ENCODE measurements at places on chromosomes 11 and 22. TPM values are rescaled to one million over a fixed set of nuclear protein-coding genes. Genes with fewer than 3 reads are reported as not detected.

E2F8 gene
- 0.46 TPM for total RNA-seq

PTPRJ gene
- total RNA-seq, result 24.9 TPM

OR5T2 gene
- not detected for total RNA-seq

TEX54 gene
- not detected for total RNA-seq

ANO3 gene
- total RNA-seq, result not detected

SLC37A2 gene
- 13.3 TPM for total RNA-seq

SCGB1D2 gene
- 40.5 TPM for total RNA-seq

FAM180B gene
- not detected for total RNA-seq

SAA2 gene
- total RNA-seq, result 4.7 TPM

CSF2RB gene
- 1.1 TPM for total RNA-seq

TSPAN32 gene
- not detected for total RNA-seq

SHANK3 gene
- total RNA-seq, result 9.1 TPM

TRIM6 gene
- 6.3 TPM for total RNA-seq

PITPNB gene
- 23.8 TPM for total RNA-seq

NXF1 gene
- 75.6 TPM for total RNA-seq

KCNQ1OT1 gene
- 1.0 TPM for total RNA-seq

DNA sequence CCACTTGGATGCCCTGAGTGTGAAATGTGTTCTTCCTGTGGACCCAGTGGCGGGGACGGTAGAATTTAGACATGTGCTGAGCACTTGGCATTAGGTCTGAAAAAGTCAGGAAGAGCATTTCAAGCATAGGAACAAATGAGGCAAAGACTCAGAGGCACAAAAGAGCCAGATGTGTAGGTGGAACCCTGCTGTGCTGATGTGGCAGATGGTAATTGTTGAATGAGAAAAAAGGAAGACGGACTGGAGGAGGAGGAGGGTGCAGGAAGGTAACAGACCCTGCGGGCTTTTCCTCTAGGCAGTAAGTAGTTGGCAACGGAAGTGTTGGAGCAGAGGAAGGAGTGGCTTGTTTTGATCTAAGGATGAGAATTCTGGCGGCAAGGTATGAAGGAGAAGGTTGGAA lies 985.8 kb downstream of the TBC1D22A start:
- no peak for DNase-seq

DNA sequence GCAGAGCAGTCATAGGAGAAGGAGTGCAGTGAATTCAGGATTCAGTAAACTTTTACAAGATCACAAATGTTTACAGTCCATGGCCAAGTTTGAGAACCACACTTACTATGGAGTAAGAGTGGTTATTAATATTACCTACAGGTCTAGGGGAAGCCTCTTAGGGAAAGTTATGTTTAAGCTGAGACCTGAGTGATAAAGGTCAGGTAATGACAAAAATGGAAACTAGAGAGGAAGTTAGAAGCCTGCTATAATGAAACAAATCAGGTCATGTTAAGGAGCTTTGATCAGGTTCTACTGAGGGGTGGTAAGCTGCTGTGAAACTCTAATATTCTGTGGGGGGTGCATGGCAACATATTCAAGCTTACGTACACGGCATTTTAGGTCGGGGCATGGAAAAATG lies 32.5 kb upstream of the SLC22A9 start:
- DNase-seq, result no peak

GRCh38 chr22:20430720-20431510 lies 6.7 kb downstream of the SCARF2 start:
- DNase-seq, result peak; percentile 33

DNA sequence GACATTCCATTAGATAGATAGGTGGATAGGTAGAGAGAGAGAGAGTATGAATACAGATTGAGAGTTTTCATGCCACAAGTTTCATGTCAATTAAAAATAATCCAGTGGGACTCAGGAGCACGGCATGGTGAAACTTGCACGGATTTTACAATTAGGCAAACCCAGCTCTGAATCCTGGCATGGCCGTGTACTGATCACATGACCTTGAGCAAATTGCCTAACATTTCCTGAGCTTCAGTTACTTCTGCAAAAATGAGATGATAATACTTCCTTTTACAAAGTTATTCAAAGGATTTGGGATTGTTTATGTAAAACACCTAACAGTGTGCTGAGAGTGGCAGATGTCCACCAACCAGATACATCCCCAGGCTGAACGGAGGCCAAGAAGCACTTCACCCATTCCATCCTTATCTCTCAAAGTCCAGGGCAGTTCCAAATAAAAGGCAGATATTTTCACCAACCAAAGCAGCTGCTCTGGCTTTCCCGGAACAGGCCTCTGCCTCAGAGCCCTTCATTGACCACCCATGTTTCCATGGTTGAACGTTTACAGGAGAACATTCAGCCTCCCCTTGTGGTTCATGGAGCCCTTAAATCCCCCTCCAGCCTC lies 17.9 kb downstream of the APLNR start:
- no peak for DNase-seq

GRCh38 chr11:57467508-57468157 lies 7.3 kb downstream of the RTN4RL2 start:
- no peak for DNase-seq

- DNase-seq, result no peak
These were observed 5.5 kb downstream of the ZC3H12C start for GRCh38 chr11:110098645-110099044.

DNA sequence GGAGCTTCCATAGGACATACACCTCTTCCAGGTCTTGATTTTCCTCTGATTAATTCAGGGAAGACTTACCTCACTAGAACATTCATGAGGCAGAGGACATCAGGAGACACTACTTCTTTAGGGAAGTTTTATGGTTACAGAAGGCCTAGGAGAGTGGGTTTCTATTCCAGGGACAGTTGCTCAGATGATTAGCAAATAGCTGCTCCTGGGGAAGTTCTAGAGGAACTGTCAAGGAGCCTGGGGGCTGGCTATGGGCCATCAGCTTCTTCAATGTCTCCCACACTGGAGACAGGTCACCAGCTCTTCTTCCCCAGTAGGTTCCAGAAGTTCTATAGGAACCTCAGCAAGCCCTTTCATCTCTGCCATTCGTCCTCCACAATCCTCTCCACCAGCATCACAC lies 11.5 kb upstream of the OR10A5 start:
- no peak for DNase-seq

GRCh38 chr11:64553554-64554201 lies 37.3 kb upstream of the SLC22A12 start:
- DNase-seq, result peak; percentile 43

DNA sequence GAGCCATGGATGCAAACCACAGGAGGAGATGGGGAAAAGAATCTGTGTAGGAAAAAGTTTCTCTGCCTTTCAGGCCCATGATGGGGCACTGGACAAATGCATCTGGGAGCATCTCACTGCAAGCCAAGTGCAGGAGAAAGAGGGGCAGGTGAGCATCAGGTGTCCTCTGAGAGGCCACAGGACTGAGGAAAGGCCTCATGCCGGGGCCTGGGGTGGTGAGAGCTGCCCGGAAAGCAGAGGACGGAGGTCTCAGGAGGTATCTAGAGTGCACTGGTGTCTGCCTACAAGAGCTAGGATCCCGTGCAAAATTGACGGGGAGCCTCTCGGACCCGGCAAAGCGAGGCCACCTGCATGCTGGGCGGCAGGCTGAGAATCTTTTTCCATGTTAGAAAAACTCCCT lies 73.9 kb downstream of the CTTN start:
- no peak for DNase-seq

DNA sequence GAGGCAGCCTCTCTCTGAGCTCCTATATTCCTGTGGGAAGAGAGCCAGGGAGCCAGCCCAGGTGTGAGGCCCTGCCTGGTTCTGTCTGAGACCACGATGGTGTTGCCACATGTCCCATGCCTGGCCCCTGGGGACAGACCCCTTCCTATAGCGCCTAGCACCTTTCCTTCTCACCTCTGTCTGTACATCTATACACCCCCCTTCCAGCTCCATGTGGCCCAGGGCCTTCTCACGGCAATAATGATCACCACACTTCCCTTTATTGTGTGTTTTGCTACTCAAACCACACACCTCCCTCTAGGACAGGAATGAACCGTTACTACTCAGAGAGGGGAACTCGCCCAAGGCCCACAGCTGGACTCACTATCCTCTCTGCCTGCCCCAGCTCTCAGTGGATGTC lies 12.8 kb downstream of the CD82 start:
- no peak for DNase-seq

- DNase-seq, result no peak
These were observed 88.1 kb downstream of the XRRA1 start for GRCh38 chr11:74860743-74861142.

DNA sequence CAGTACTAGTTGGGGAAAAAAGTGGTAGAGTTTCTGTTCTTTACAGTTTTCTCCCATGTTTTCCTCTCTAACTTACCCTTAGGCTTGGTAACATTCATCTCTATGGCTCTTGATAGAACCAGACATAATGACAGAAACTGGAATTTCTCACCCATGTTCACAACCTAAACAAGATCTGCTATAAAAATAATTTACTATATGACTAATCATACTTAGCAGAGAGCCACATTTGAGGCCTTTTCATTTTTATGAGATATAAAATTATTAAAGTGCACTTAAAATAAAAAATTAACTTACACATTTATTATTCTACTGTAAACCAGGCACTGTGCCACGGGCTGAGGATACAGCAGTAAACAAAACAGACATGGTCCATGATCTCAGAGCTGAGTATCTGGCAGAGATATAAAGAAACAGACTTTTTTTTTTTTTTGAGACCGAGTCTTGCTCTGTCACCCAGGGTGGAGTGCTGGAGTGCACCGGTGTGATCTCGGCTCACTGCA lies 98.1 kb downstream of the GAB2 start:
- no peak for DNase-seq

DNA sequence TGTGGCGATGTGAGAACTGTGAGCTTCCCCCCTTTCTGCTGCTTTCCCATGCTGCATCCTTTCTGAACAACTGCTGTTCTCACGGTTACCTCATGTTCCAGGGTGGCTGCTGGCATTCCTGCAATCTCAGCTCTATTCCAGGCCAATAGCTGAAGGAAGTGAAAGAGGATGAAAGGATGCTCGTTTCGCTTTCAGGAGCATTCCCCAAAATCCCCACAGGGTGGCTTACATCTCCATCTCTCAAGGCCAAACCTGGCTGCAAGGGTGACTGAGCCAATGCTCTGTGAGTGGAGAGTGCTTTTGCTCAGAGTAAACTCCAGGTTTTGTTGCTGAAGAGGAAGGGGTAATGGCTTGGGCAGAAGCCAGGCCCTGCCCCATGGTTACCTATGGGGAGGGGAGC lies 848.2 kb downstream of the BRD1 start:
- DNase-seq, result no peak

GRCh38 chr11:78731027-78731426 lies 156.4 kb upstream of the NARS2 start:
- no peak for DNase-seq

- DNase-seq, result no peak
These were observed 40.3 kb downstream of the PARVG start for GRCh38 chr22:44220727-44221680.

Measured in prostate gland (tissue), 2 donors.